ENCODE measurements at places on chromosomes 16 and 17.
A peak's percentile ranks its signal among the peaks of the same experiment; 100 is the strongest.

GRCh38 chr16:440627-441026, 15.2 kb downstream of the RAB11FIP3 start:
- DNase-seq, result no peak

DNA sequence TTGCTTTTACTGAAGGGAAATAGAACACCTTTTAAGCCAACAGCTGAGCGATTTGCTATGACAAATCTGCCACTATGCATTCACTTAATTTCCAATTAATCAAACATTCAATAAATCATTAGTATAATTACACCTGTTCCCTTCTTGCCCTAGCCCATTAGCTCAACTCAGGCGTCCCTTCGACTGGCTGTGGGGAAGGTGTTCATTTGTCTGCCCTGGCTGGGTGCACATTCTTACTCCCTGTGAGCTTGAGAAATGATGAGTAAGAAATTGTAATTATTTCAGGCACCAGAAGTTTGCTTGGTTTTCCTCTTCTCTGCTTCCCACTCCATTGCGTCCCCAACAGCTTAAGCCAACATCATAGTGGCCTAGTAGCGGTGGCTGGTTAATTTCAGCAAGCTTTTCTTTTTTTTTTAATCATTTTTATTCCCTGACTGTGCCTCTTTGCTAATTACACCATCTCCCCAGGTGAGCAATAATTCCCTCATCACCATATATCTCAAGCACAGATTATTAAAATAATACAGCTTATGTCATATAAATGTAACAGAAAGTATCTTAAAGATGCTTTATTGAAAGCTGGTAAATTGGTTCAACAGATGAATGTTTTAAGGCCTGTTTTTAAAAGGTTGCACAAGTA, 623.9 kb upstream of the RBFOX1 start:
- no peak for DNase-seq

DNA sequence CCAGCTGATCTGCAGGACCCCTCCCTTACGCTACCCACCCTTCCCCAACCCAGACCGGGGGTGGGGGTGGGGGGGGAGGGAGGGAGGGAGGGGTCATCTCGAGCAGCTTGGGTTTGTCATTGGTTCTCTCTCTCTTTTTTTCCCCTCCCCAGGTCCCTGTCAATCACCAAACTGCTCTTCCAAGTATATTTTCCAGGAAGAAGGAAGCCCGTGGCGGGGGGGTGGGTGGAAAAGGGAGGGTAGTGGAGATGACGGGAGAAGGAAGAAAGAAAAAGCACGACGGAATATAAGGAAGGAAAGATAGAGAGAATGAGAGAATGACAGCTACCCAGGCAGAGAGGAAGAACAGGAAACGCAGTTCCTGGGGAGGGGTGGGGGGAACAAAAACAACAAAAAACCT, 17.9 kb downstream of the SALL1 start:
- no peak for DNase-seq

DNA sequence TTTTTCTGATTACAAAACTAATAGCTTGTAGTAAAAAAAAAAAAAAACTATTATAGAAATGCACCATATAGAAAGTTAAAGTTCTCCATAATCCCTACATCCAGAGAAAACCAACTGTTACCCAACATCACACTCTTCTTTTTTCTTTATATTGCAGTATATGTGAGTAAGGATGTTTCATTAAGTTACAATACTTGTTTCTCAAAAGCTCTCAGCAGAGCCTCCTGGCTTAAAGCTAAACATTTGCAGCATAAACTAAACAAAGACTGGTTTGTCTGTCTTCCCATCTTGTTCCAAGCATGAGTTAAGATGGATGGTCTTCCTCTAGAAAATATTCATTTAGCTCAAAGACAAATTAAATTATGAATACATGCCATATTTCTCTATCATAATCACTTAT, 25.2 kb downstream of the GRB2 start:
- no peak for DNase-seq

- no peak for DNase-seq
Measured at GRCh38 chr17:44610331-44610730, 45.9 kb upstream of the MEIOC start.

- DNase-seq, result no peak
Measured at GRCh38 chr16:85927959-85928358, 29.0 kb downstream of the IRF8 start.

GRCh38 chr17:17313350-17313991, 10.3 kb downstream of the NT5M start:
- peak; percentile 73 for DNase-seq

DNA sequence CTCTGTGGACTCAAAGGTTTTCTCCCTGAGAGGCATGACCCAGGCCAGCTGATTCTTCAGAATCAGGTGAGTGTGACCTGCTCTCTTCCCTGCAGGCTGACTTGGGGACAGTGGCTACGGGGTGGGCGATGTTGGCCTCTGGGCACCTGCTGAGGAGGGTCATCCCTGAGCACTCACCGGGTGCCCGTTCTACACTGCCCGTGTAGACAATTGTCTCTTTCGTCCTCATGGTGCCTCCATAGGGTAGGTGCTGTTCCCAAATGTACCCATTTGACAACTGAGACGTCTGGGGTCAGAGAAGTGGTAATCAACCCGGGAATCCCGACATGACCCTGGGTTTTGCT, 74.8 kb downstream of the GOSR1 start:
- DNase-seq, result no peak

DNA sequence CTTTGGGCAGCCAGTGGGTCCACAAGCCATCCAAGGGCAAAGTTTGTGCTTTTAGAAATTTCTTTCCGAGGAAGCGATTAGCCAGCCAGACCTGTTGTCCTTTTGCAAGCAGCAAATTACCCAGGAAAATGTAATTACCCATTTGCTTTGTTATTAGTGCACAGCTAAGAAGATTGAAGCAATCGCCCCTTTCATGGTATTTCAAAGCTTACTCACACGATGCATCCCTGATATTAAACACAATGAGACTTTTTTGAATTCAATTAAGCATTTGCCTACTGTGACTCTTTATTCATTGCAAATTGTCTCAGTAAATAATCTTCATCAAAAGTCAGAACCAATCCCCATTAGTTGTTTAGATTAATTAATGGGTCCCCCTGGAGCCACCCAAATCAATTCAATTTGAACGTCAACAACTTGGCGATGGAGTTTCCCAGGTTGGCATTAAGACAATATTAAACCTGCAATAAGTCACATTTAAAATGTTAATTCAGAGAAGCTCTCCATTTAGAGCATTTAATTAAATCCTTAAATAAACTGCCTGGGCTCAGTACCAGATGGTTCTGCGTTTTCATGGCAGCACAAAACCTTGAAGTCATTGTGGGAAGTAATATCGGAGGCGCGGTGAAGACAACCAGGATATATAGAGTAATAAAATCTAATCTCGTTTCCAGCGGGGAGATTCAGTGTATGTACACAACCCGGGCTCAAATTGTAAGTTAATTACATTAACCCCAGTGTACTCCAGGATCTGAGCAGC, 366.2 kb upstream of the TNRC6C start:
- DNase-seq, result no peak

DNA sequence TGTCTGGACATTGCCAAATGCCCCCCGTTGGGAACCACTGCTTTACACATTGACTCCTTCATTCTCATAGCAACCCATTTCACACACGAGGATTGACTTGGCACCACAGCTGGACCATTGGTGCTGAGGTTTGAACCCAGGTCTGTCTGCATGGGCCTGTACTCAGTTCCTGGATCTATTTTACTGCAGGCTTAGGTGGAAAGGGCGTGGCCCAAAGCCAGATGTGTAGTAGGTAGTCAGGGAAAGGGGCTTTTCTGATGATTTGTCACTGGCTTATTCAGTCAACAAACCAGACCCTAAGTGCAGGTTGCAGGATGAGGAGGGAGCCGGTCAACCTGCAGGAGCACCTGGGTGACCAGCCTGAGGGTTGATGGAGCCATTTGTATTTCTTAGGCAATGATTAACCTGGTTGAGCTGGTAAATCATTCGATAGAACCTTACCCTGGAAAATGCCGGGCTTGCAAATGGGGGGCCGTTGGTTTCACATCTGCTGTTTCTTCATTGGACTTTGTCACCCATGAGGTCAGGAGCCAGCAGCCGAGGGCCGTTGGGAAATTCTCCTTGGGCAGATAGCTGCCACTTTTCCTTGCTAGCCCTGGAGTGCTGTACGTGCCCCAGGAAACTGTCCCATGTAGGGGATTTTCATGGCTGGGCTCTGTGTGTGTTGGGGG, 104.4 kb downstream of the CMIP start:
- DNase-seq, result no peak

All from activated CD4-positive, alpha-beta T cell treated with anti-CD3 and anti-CD28 coated beads, Interleukin-2, amount 50 U/mL, for 4 hours (primary cell).